Endothelial cell (in vitro differentiated cells): ENCODE measurements at places on chromosomes 6 and 20.

- DNase-seq, result peak; percentile 52
Observed at GRCh38 chr6:72182337-72183246, 296.2 kb downstream of the RIMS1 start.

GRCh38 chr6:148770408-148771211, 23.8 kb downstream of the UST start:
- no peak for DNase-seq

DNA sequence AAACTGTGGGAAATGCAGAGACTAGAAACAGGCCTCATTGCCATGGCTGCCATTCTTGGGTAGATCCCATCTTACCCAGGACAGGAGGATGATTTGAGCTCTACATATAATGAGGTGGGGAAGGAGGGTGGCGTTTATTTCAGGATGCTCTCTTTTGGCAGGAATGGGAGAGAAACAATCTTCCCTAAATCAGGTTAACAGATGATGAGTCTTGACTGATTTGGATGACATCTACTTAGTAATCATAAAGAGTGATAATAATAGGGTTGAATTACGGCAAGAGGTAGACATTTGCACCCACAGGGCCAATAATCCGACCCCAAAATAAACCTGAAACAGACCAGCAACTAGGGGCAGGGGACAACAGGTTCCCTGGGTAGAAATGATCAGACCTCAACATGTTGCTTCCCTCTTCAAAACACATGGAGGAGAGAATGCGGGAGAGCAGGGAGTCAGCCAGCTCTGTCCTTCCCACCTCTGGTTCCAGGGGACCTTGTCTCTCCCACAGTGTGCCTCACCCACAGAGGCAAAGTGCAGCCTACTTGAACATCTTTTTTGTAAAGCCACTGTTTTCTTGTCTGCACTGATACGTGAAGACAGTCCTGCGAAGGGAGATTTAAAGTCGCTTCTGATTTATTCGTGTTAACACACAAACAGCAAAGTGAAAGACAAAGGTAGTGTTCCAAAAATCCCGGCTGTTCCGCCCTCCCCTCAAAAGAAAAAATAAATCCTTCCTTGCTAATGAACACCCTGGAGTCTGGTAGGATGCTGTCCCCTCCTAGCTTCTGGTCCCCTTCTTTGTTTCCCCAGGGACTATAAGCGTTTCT, 3.9 kb downstream of the FOXQ1 start:
- no peak for DNase-seq

GRCh38 chr6:1481286-1481685, 91.9 kb downstream of the FOXF2 start:
- no peak for DNase-seq
